ENCODE measurements at places on chromosomes 2 and 18.

DNA sequence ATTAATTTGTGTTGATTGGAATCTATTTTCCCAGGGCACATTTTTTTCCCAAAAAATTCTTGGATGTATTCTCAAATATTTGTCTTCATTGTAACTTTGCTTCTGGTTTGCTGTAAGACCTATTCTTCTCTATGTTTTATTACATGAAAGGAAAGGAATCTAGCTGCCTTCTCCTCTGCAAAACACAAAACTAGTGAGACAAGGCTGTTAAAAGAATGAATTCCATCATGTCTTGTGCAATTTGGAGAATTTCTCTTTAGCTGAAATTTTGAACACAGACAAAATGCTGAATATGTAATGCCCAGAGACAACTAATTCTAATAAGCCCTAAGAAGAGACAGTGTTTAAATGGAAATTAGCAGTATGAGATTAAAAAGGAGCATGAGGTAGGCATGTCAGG lies 275.9 kb downstream of the CDH20 start:
- DNase-seq = no peak

GRCh38 chr2:9653485-9654271 lies 22.9 kb upstream of the YWHAQ start:
- no peak for DNase-seq

GRCh38 chr2:176542476-176542875 lies 273.2 kb downstream of the MTX2 start:
- DNase-seq = no peak

GRCh38 chr2:19575641-19576040 lies 217.2 kb upstream of the OSR1 start:
- no peak for DNase-seq

GRCh38 chr18:50451100-50451842 lies 76.4 kb downstream of the SKA1 start:
- DNase-seq = no peak

DNA sequence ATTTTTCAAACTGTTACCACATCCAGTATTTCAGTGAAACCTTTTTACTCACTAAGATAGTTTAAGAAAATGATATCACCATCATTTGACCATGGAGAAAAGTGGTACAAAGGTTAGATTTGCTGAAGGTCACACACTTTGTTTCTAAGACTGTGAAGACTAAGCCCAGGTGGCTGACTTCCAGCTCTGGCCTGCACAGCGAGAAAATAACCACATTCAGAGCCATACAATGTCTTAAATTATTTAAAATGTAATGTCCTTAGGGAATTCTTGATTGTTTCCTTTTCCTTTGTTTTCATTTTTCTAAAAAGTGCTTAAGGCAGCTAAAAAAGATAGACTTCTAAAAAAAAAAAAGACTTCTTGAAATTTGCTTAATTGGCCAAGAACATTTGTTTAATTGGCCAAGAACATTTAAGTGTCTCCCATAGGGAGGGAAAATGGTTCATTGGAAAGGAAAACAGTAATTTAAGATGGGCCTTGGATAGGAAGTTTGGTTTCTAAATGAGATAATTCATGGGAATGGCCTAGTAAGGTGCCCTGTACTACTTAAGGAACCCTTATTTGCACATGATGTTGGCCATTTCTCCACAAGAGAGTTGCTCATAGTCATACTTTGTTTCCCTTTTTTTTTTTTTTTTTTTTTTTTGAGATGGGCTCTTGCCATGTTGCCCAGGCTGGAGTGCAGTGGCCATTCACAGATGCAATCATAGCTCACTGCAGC lies 45.2 kb downstream of the CYP1B1 start:
- DNase-seq = no peak

DNA sequence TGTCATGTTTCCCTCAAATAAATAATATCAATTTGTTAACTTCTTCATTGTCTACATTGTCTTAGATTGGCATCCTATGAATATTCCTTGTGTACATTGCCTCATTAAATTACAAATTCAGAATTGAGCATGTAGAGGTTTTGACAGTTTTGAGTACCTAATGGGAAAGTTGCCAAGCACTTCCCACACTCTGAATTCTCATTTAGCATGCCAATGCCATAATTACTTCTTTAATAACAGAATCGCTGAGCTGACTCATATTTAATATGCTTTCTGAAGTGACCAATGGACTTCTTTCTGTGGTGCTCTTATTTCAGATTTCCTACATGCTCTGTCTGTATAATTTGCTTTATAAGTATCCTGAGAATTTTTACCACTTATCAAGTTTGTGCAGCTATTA lies 114.4 kb upstream of the NOL4 start:
- DNase-seq = no peak

- DNase-seq = no peak
Observed at GRCh38 chr2:24075259-24075658, 867 bp downstream of the SF3B6 start.

DNA sequence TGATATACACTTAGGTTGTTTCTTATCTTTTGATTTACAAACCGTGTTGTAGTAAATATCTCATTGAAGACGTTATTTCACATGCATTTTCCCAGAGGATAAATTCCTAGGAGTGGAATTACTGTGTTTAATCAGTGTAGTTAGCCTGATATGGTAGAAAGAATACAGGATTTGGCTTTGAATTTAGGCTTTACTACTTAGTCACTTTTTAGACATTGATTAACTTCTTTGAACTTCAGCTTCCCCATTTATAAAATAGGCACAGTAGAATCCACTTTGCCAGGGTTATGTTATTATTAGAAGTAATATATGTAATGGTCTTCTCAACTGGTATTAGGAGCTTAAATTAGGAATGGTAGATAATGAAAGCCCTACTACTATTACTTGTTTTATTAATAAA lies 27.4 kb downstream of the PSMD14 start:
- no peak for DNase-seq

- DNase-seq = no peak
Observed at GRCh38 chr2:223943561-223944008, 1.6 kb downstream of the WDFY1 start.

- DNase-seq = no peak
Observed at GRCh38 chr18:21230436-21230835, 11.6 kb upstream of the GREB1L start.

GRCh38 chr2:46589356-46589755 lies 110.0 kb downstream of the TMEM247 start:
- DNase-seq = no peak

DNA sequence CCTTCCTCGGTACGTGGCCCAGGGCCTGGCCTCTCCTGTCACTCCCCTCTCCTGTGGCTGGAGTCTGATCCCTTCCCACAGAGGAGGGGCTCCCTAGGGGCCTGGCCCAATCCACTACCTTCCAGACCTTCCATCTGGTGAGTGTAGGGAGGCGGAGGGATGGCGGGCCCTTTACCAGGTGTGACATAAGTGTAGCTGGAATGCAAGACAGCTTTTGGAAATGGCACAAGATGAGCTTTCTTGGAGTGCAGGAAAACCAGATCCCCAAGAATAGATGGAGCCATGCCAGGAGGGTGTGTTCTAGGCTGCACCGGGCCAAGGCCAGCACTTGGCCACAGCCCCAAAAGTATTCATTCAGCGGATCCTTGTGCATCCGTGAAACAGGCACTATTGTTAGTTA lies 30.1 kb downstream of the IGFBP5 start:
- DNase-seq = no peak

DNA sequence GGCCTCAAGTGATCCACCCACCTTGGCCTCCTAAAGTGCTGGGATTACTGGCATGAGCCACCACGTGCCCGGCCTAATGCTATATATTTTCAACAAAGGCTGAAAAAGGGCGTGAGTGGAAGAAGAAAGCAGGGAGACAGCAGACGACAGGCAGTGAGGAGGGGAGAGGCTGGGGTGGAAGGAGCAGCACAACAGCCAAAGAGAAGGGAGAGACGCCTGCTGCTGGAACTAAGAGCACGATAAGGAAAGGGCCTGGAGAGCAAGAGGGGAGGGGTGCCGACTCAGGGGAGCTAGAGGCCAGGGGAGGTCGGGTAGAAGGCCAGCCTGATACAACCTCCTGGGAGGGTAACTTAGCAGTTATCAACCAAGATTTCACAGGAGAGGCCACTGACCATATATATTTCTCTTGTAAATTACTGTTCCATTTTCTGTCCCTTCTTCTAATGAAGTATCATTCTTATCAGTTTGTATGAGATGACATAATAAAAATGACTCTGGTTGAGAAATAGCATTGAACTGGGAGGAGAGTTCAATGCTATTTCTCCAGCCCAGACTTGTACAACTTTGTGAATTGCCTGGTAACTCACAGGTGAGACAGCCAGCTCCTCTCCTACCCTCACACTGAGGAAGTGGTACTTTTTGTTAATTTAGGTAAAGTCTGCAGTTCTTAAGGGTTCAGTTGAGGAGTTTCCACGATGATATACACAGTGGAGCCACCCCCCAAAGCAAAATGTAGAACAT lies 5.8 kb upstream of the RNU4ATAC start:
- DNase-seq = no peak

GRCh38 chr2:21268197-21268877 lies 144.6 kb downstream of the TDRD15 start:
- DNase-seq = no peak

DNA sequence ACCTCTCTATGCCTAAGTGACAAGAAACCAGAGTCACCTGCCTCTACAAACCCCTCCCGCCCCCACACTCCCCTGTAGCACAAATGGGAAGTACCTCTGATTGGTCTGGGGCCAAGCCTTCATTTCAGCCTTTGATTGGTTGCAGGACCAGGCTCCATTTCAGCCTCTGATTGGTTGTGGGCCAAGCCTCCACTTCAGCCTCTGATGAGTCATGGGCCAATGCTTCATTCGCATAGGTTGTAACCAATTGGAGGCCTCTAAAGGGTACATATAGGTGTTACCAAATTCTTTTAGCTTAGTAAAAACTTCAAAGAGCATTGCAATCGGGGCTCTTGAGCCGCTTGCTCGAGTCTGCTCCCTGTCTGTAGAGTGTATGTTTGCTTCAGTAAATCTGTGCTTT lies 25.0 kb downstream of the CCDC102B start:
- DNase-seq = no peak

GRCh38 chr2:165778653-165779451 lies 15.2 kb downstream of the GALNT3 start:
- no peak for DNase-seq

DNA sequence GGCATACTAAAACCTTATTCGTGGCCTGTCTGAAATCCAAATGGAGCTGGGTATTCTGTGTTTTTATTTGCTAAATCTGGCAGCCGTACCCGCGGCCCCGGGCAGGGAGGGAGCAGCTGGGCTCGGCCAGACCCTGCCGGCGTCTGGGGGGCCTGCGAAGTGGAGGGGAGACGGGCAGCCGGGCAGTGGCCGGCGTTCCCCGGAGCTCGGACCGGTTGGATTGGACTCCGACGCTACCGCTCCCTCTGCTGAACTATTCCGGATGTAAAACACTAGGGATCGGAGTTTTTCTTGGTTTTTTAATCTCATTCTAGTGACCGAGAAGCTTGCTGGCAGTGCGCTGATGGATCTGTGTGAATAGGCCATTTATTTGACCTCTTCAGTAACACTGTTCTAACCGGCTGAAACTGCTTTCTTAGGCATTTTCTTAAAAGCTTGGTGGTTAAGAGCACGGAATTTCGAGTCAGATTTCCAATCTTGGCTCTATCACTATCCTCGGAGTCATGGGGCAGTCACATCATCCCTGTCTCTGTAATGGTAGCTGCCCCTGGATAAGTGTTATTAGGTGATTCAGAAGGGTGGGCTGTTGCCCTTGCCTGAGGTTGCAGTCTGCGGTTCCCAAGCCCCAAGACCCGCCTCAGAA lies 694 bp downstream of the UNC50 start:
- no peak for DNase-seq

DNA sequence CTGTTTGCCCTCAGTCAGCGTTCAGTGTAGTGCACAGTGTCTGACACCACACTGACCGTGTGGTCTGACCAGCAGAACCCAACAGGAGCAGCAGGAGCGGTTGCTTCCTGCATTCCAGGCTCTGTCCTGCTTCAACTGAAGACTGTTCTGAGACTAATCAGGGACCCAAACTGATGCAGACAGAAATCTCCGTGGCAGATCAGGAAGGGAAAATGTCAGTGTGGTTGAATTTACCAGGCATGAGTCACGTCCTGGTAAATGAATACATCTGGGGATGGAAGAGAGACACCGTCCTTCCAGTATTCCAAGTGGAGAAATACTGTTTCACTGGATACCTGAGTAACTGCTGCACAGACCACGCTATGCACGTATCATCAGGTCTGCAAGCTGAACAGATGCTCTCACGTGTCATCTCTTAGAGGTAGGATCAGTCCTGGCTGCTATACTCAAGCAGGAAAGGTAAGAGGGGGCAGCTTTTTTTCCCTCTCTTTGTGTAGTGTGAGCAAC lies 223.6 kb upstream of the EPAS1 start:
- DNase-seq = no peak

DNA sequence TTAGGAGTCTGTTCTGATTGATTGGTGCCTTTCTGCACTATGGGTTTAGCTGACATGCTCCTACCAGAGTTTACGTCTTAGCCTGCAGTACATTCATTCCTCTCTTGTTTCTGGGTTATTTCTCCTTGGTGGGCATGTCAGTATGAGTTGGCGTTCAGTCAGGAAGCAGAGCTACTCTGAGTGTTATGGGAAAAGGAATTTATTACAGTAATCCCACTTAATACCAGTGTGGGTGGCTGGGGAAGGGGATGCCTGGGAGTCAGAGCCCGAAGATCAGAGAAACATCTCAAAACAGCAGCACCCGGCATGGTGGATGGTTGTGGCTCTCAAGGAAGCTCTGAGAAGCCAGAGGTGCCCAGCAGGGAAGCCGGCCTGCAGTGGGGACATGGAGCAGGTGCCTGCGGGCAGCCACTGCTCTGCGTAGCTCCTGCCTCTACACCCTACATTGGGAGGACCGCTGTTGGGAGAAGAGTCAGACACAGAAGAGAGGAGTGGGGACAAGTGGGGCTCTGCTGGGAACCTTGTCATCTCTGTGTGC lies 48.9 kb downstream of the RAB31 start:
- DNase-seq = no peak

DNA sequence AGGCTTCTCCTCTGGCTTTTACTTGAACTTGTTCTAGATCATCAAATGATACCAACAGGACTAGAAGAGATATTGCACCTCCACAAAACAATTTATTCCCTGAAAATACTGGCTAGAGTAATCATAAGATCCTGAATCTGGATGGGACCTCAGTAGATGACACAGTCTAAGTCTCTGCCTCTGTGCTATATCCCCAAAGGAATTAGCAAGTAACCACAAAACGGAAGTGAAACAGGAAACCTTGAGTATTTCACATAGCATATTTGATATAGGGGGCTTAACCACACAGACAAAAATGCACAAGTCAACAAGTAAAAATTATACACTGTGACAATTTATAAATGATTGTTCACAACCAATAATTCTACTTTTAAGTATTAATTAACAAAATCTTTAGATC lies 456.9 kb upstream of the TNP1 start:
- no peak for DNase-seq

- no peak for DNase-seq
Observed at GRCh38 chr2:240954436-240955305, 43.7 kb upstream of the SNED1 start.

GRCh38 chr2:38856165-38856564 lies 19.6 kb downstream of the DHX57 start:
- DNase-seq = no peak

DNA sequence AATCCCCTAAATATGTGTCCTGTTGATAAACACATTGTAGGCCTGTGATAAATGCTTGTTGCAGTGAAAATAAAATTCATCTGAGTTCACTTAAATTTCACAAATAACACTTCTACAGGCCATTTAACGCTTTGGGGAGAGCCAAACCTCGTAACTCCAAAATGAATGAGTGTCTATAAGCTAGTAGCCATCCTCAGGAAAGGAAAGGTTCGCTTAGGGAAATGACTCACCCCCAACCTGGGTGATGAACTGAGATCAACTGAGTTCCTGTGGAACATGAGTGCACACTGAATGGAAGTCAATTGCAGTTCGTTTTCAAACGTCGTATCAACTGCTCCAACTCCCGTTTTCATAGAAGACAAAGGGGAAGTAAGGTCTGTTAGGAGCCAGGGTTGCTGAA lies 527.6 kb upstream of the ID2 start:
- no peak for DNase-seq

Data from stimulated activated CD4-positive, alpha-beta T cell treated with anti-CD3 and anti-CD28 coated beads, Interleukin-4, amount 100 ng/mL, for 48 hours (primary cell).